ENCODE measurements at places on chromosomes 7 and 10.
A peak's percentile ranks its signal among the peaks of the same experiment; 100 is the strongest.

DNA sequence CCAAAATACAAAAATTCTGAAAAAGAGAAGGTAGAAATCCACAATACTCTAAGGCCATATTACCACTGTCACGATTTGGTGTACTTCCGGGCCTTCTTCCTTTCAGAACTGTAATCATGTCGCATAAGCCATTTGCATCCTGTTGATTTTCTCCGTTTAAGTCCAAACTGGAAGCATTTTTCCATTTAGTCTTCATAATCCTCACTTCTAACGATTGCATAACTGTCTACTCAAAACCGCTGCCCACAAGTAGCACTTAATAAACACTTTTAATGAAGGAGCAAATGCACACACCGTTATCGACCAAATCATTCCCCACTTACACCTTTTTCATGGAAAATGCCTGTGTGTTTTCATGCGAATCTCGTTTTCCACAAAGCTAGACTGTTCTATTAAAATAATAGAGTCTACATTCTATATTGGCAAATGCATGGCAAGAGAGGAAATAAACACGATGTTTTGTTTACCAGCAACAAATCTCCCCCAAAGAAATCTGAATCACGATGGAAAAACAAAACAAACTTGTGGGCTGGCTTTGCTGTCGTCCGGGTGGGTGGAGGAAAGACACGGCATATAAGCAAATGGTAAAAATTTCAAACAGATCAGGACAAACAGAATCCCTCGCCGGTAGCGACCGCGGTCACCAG lies 1.0 kb downstream of the ATE1 start:
- DNase-seq: no peak

DNA sequence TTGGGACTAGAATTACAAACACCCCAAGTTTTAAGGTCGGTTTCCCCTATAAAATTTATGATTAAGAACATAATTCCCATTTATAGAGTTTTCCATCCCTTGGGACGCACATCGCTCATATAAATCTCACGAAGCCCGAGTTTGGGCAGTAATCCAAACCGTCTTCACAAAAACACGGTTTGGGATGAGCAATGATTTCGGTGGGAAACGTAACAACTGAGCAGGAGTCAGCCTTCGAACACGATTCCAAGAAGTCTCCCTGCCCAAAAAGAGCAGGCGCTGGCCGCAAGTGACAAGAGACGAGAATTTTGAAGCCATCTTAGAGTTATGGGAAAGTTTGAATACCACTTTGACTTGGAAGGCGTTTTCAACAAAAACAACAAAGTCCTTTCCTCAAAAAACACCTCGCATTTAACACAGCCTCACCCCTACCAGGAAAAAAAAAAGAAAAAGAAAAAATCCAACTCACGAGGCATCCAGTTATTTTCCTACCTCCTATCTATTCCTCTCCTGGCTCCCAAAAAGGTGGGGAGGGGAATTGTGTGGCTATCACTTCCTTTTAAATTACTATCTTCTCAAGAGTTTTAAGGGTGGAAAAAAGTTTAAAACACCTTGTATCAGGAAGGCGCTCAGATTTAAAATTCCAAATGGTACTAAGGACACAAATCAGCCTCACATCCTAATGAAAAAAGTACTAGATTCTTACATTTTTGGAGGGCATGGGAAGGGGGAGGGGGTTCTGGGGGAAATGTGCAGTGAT lies 1.6 kb downstream of the SEPHS1 start:
- DNase-seq: no peak

DNA sequence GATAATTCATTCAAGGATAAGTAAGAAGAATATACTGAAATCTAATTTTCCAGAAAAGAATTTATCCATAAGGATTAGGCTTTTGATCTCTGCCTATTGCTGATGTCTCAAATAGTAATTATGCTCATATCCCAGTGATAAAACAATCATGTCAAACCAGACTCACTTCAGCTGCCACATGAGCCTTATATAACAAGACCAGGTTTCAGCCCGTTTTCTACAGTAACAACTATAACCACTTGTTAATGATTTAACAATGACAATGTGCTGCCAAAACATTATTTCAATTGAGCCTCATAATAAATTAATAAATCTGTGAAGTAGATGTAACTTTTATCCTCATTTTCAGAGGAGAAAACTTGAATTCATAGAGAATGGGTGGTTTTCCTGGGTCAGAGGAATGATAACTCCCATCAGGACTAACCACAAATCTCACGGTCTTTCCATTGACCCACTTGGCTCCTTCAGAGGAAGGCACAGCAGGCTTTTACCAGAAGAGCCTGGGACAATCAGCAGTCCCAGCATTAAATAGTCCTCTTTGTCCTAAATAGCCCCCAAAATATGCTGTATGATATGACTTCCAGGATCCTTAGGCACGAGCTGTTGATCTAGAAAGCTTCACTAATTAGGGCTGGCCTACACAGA lies 42.5 kb upstream of the SLIT1 start:
- no peak for DNase-seq

DNA sequence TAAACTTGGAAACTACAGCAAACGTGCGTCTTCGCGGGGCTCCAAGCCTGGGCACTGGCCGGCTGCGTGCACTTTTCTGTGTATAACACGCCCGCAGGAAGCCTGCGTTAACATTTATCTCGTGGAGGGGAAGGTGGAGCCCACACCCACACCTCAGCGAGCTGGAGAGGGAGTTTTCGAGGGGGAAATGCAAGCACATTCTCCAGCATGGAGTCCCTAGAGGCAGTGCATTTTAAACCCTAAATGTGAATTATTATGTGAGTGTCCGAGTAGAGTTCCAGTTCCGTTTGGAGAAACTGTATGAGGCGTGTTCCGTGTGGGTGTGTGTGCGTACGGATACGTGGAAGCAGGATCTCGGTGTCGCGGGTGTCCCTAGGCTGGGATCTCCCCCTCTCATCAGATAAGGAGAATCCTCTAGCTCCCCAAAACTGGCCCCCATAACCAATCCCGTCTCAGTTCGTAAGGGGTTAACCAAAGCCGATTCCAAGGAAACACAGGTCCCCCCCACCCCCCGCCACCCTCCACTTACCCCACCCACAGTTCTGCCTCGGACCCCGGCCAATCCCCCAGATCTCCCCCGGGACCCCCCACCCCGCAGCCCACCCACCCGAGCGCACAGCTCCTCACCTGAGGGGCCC lies 403 bp downstream of the CDK6 start:
- peak; percentile 67 for DNase-seq

- no peak for DNase-seq
These were observed 212.4 kb downstream of the RNLS start for GRCh38 chr10:88370713-88371112.

GRCh38 chr7:18913106-18913505 lies 204.3 kb downstream of the TWIST1 start:
- no peak for DNase-seq

DNA sequence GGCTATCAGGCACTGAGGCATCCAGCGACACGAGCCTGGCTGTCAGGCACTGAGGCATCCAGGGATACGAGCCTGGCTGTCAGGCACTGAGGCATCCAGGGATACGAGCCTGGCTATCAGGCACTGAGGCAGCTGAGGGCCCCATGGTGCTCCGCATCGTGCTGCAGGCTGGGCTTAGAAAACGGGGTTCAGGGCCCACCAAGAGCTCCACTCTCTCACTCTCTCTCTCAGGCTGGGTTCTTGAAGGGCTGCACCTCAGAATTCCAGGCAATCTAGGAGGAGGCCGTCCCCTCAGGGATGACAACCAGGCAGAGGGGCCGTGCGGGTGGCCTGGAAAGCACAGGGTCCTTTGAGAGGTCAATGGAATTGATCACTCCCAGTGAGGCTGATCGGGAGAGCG lies 69.0 kb downstream of the CFAP46 start:
- peak; percentile 50 for DNase-seq

DNA sequence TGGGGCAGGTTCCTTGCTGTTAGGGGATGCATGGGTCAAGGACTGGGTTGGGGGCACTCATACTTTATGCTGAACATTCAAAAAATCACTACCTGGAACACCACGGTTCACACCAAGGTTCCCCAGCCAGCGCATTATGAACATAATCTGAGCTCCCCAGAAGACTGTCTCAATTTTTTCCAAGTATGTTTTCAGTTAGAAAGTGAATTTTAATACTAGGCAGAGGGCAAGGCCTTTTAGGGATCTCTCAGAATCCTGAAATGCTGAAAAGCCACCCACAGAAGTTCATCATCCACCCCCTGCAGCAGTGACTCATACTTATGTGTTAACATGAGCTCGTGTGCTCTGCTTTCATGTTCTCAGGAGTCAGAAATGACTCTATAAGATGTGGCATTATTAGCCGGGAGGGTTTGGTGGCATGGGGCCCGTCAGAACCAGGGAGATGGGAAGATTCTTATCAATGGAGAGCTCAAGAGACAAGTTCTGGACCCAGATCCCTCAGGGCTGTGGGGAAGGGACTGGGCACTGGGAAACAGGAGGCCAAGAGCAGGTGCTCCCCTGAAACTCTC lies 185.2 kb upstream of the ITGB1 start:
- DNase-seq: no peak

GRCh38 chr10:116465546-116465945 lies 37.9 kb downstream of the PNLIPRP3 start:
- DNase-seq: no peak

- DNase-seq: no peak
These were observed 26.0 kb upstream of the MXI1 start for GRCh38 chr10:110181451-110181850.

- no peak for DNase-seq
These were observed 916 bp downstream of the VWA2 start for GRCh38 chr10:114239994-114240345.

DNA sequence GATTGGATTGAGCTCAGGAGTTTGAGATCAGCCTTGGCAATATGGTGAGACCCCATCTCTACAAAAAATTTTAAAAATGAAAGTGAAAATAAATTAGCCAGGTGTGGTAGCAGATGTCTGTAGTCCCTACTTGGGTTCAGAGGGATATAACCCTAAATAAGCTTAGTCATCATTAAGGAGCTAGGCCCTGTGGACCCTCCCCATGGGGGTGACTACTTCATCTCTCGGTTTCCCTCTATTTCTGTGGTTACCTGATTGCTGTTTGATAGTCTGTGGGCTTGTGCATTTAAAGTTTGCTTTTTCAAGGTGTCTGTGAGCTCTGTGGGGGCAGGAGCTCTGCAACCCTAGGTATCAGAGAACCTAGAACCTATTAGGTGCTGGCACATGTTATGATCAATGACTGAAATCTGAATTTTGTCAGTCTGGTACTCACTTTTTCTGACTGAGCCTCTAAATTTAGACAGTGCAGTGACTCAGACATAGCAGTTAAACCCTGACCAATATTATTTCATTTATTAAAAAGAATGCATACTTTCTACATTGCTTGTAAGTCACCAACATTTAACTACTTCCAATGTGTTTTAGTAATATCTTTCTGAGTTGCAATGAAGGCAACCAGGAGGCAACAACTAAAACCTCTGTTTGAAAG lies 8.1 kb upstream of the CUZD1 start:
- no peak for DNase-seq

DNA sequence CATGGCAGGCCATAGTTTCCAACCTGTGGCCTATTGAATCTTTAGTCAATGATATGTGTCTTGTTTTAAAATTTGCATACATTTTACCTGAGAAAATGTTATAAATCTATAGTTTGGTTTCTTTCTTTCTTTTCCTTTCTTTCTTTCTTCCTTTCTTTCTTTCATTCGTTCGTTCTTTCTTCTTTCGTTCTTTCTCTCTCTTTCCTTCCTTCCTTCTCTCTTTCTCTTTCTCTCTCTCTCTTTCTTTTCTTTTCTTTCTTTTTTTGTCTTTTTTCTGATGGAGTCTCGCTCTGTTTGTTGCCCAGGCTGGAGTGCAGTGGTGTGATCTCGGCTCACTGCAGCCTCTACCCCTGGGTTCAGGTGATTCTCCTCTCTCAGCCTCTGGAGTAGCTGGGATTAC lies 133.3 kb downstream of the IDE start:
- DNase-seq: no peak

DNA sequence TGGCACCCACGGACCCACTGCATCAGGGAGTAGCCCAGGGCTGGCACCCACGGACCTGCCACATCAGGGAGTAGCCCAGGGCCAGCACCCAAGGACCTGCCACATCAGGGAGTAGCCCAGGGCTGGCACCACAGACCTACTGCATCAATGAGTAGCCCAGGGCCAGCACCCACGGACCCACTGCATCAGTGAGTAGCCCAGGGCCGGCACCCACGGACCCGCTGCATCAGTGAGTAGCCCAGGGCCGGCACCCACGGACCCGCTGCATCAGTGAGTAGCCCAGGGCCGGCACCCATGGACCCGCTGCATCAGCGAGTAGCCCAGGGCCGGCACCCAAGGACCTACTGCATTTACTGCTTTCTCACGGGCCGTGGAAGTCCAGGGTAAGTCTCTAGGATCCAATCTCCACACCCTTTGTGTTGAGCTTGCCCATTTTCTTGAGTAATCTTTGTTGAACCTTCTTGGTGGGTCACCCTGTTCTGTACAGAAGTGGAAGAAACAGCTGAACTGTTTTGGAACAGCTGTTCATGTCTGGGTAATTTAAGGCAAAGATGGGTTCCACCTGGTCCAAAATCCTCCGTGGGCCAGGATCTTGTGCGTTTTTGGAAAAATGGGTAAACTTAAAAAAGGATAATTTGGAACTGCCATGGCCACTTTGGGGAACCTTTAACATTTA lies 69.0 kb downstream of the VIPR2 start:
- peak; percentile 48 for DNase-seq

- no peak for DNase-seq
These were observed 70.9 kb upstream of the LOXL4 start for GRCh38 chr10:98338896-98339295.

DNA sequence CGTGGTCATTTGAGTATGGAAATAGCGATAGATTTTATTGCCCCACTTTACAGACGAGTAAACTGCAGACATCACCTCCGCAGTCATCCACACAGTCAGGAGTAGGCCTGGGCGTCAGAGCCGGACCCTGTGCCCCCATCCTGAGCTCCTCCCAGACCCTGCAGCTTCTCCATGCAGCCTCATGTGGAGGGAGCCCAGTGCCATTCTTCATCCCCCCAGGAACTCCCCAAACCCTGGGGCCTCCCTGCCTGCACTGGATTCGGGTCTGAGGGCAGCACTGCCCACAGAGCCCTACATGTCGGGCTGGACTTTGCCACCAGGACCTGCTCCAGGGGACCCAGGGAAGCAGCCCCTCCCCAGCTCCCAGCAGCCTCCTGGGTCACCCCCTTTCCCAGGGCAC lies 100.8 kb downstream of the MKI67 start:
- no peak for DNase-seq

- DNase-seq: peak; percentile 51
These were observed 95.3 kb upstream of the RET start for GRCh38 chr10:42981358-42982236.

DNA sequence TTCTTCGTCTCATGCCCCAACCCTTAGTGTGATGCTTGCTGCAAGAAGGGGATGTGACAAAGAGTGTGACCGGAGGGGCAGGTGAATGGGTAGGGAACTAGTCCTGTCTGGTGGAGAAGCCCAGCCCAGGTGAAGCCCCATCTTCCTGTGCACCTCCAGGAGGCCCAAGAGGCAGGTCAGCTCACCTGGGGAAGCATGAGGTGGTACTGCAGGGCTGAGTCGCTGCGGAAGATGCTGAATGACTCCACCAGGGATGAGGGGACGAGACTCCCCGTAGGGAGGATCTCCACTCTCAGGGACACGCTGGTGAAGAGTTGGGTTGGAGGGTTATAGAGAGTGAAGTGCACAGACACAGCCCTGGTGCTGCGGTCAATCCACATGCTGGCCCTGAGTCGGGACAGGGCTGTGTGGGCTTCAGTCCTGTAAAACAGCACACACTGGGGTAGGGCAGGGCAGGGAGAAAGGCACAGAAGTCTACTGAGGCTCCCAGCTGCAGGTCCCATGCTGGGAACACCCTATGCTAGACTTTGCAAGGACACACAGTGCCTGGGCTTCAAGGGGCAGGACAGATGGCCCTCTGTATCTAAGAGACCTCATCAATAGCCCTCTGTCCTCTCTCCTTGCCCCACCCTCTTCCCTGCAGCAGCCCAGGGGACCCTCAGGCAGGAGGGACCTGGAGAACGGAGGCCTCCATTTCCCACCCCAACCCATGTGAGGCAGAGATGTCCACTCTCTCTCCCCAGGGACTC lies 136.5 kb downstream of the PKD1L1 start:
- peak; percentile 40 for DNase-seq
